Fibroblast of gingiva (primary cell): ENCODE measurements at places on chromosomes 7 and 10.

DNA sequence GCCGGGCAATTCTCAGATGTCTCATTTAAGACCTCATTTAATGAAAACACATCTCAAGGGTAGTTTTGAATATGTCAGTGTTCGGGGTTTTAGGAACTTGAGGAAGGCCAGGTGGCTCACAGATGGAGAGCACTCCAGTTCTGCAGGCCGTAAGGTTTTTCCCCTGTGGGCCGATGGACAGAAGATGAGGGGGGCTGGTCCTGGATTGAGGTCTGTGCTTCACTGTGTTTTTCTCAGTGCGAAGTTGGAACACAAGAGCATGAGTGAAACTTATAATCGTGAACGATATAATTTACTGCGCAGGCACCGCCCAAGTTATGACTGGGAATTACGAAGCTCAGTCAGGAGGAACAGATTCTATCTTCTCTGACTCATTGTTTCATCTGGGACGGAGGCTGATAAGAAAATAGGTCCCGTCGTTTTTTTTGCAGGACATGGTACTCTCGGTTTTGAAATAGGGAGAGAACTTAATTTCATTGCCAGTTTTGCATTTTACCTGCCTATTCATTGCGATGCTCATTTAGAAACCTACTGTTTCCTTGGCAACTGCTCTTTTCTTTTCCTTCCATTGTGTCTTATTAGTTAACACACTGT, 591.0 kb upstream of the PFKP start:
- no peak for DNase-seq

DNA sequence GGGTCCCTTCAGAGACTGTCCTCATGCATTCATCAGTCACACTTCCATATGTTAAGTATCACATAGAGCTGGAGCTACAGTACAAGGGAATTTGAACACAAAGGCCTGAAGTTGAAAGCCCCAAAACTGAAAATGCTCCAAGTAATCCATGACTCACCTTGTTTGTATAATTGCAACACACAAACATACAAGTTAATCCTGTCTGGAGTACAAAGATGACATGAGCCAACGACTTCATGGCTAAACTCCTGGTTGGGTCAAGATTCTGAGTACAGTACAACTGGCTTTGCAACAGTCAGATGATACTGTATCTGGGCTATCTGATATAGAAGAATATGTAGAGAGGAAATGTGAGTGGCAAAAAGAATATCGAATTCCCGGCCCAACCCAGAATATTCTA, 73.1 kb upstream of the AASS start:
- peak; percentile 4 for DNase-seq

- no peak for DNase-seq
Measured at GRCh38 chr10:94423627-94424026, 21.3 kb downstream of the TBC1D12 start.

- DNase-seq, result no peak
Measured at GRCh38 chr10:35353395-35353794, 17.1 kb downstream of the CCNY start.

GRCh38 chr10:132961787-132962622, 19.6 kb upstream of the CFAP46 start:
- DNase-seq, result peak; percentile 67

GRCh38 chr10:129018511-129018910, 448.5 kb upstream of the MGMT start:
- DNase-seq, result no peak

GRCh38 chr10:14384116-14384730, 53.5 kb upstream of the FRMD4A start:
- peak; percentile 46 for DNase-seq

GRCh38 chr10:27225642-27226257, 14.8 kb downstream of the ACBD5 start:
- no peak for DNase-seq

DNA sequence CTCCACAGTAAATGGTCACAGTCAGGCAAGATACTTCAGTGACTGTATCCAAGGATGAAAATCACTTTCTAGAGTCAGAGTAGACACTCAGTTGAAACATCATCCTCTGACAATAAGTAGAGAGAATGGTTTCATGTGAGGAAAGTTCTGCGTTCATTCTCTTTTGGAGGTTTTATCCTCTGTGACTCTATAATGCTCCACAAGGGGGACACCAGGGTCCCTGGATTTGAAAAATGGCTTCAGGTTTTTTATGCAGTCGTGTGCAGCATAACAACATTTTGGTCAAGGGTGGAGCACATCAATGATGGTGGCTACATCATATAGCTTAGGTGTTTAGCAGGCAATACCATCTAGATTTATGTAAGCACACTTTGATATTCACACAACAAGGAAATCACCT, 40.4 kb downstream of the TMEM168 start:
- DNase-seq, result no peak

GRCh38 chr7:94367949-94368348, 26.7 kb upstream of the COL1A2 start:
- DNase-seq, result peak; percentile 81

- DNase-seq, result no peak
Measured at GRCh38 chr7:26170663-26171062, 18.7 kb downstream of the NFE2L3 start.

- DNase-seq, result no peak
Measured at GRCh38 chr10:25176421-25176968, 1.7 kb downstream of the GPR158 start.
